PC-9 (cell line): ENCODE measurements at places on chromosomes 3 and 15. TPM values are rescaled to one million over a fixed set of nuclear protein-coding genes. Genes with fewer than 3 reads are reported as not detected.

GRCh38 chr3:66270701-66271100, 49.9 kb downstream of the SLC25A26 start:
- DNase-seq = no peak

DNA sequence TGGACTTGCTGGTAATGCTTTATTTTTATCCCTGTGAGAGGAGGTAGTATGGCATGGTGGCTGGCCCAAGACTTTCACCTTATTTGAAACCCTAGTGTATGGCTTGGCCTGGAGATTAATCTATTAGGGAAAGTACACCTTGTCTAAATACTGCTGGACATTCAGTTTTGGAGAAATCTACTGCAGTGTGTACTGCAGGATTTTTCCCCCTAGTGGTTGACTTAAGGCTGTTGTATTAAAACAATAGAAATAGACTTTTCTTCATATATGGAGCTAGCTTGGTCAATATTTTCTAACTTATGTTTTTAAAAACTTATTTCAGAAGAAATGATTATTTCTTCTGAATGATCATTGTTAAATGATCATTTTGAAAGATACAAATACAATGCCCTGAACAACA, 13.9 kb upstream of the SLITRK3 start:
- DNase-seq = no peak

The ALDH1A2 gene
- total RNA-seq = 3.1 and 4.0 TPM in 2 replicates

The LYSMD4 gene
- total RNA-seq = 4.7 and 5.7 TPM in 2 replicates

GRCh38 chr3:127206154-127206553, 13.2 kb downstream of the PRR23E start:
- DNase-seq = no peak

DNA sequence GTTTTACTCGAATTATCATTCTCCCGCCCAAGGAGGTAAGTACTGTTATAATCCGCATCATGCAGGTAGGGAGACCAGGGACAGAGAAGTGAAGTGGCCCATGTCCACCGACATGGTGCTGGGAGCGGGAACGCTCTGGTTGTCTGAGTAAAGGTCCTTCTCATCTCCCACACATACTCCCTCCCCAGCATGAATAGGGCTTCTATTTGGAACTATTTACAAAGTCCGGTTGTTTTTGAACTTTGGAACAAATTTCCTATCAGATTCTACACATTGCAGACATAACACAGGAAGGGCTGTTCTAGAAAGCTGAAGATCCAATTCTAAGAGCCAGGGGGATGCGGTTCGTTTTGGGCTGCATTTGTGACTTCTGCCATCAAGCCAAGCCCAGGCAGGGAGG, 94.8 kb upstream of the TLE3 start:
- DNase-seq = no peak

- DNase-seq = no peak
Measured at GRCh38 chr15:73597036-73597638, 36.1 kb downstream of the NPTN start.

DNA sequence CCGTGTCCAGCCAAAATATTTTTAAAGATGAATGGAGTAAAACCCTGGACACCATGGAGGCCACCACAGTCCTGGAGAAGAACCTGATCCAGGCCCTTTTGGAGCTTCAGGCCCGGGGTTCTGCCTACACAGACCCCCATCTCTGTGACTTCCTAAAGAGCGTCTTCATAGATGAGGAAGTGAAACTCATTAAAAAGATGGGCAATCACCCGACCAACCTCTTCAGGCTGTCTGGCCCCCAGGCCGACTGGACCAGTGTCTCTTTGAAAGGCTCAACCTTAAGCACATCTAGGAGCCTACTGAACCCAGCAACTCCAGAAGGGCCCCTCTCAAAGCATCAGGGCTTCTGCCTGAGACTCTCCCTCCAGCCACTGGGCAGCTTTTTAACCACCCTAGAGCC, 107.9 kb upstream of the FAM174B start:
- DNase-seq = no peak

GRCh38 chr3:134625462-134625861, 25.4 kb downstream of the KY start:
- no peak for DNase-seq

DNA sequence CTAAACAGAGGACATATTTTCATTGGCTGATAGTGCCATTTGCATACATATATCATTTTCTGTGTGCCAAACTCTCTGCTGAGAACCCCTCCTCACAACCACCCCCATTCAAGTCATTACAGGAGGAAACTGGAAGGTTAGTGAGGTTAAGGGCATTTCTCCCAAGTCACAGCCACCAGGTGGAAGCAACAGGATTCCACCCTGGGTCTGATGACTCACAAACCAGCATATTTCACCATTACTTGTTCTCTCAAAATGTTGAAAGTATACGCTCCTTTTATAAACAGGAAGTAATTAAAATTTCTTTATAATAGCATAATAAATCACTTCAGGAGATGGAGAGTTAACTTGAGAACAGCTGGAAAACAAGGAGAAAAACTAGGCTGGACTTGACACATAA, 398.6 kb upstream of the WNT5A start:
- no peak for DNase-seq

The TTLL13 gene
- total RNA-seq = 0.93 and 0.96 TPM in 2 replicates

GRCh38 chr3:119034256-119035013, at the start of gene IGSF11:
Gene IGSF11, minus strand, starts transcription at chr3:119034846. Its CDS starts 264 bp downstream, at chr3:119034582.
- DNase-seq = no peak

- no peak for DNase-seq
Measured at GRCh38 chr3:178480274-178480673, 56.0 kb upstream of the KCNMB2 start.

- no peak for DNase-seq
Measured at GRCh38 chr3:119743921-119744320, 38.0 kb upstream of the NR1I2 start.

The GPR149 gene
- total RNA-seq = not detected in 2 replicates

- peak; percentile 53 for DNase-seq
Measured at GRCh38 chr15:77659350-77660321, 26.9 kb upstream of the LINGO1 start.

The ZDHHC3 gene
- total RNA-seq = 107 and 118 TPM in 2 replicates

The TBL1XR1 gene
- total RNA-seq = 232 and 243 TPM in 2 replicates

DNA sequence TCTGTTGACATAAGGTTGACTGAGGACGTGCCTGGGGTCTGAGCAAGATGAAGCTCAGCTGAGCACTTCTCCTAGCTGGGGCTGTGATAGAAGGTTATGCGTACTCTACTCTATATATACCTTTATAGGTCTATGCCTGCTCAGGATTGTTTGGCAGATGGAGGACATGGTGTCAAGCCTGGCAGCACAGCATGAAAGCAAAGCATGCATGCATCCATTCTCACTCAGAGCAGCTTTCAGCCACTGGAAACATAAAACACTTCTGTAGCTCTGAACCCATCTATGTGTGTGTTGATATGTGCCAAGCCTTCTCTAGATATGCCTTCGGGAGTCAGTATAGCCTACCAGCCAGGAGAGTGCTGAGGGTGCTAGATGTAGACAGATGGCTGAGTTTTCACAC, 142.3 kb upstream of the NUDT16 start:
- no peak for DNase-seq

The ETFA gene
- total RNA-seq = 158 and 187 TPM in 2 replicates

DNA sequence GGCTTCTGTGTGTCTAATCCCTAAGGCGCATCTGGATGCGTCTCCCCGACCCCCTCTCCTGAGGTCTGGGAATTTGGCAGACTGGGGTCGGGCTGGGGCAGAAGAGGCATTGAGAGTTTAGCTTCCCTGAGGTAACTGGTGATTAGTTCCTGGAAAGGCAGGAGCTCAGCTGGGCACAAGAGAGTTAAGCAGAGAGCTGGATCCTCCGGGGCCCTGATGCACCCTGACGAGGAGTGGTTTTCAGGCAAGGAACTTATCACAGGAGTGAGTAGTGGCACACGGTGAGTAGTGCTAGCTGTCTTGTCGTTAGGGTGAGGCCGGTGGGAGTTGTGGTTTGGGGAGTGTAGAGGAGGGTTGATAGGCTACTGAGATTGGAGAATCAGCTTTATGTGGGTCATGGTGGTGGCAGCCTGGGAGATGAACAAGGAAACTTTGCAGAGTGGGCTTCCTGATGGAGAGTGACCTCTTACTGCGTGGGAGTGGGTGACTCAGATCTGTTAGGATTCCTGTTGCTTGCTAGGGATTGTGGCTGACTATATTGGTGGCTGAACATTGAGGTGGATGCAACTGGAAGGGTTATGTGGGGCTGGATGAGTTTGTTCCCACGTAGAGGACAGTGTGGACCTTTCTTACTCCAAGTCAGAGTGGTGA, 897 bp downstream of the RAD54L2 start:
- peak; percentile 8 for DNase-seq

The ALG1L2 gene
- total RNA-seq = 2.2 and 2.6 TPM in 2 replicates

The LMCD1 gene
- 10.0 and 10.3 TPM in 2 replicates for total RNA-seq

The TMEM212 gene
- not detected in 2 replicates for total RNA-seq

GRCh38 chr3:123424321-123424998, 24.4 kb downstream of the ADCY5 start:
- no peak for DNase-seq

The EXD1 gene
- total RNA-seq = 0.70 TPM in 1 of 2 replicates, not detected in the other

- DNase-seq = peak; percentile 67
Measured at GRCh38 chr3:64988188-64988587, 300.4 kb upstream of the ADAMTS9 start.

The KY gene
- not detected in 2 replicates for total RNA-seq

The CFAP44 gene
- 6.0 and 9.1 TPM in 2 replicates for total RNA-seq

- DNase-seq = no peak
Measured at GRCh38 chr3:50010959-50011358, 71.0 kb downstream of the RBM6 start.

The CFAP161 gene
- 1.4 and 2.0 TPM in 2 replicates for total RNA-seq

The RBP2 gene
- not detected in 2 replicates for total RNA-seq

DNA sequence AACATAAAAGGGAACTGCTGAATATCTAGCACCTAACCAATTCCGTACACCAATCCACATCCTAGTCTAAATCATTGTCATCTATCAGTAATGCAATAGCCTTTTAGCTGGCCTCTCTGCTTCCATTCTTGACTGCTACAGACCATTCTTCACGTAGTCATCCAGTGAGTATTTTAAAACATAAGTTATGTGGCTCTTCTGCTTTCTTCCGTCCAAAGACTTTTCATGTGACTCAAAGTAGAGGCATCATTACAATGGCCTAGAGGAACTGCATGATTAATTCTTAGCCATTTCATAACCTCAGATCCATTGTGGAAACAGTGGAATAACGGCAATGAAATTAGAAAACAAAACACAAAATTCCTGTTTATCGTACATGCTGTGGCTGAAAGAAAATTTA, 88.9 kb upstream of the CBLB start:
- no peak for DNase-seq

DNA sequence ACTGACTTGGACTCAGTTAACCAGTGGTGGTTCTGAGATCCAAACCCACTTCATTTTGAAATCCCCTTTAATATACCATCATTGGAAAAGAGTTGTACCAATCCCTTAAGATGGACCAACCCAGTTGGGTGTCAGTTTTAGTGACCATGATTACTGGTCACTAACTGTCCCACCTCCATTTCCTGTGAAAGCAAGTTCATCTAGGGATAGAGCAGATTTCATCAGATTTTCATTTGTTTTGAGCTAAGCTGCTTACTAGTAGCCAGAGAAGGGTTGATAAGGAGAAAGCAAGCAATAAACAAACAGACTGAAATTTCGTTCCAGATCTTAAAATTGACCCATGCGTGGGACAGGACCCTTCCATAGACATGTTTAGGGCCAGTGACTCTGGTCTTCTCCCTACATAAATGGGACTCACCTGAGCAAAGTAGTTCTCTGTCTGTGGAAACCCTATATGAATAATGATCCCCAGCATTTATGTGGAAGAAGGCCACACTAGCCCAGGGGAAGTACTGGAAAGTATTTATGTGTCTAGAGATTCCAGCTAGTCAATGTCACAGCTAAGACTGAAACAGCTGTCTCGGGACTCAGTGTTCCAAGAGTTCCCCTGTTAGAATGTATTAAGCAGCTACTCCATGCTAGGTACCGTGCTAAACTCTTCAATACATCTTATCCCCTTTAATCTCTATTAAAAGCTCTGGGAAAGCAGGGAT, 196.0 kb upstream of the BCL6 start:
- no peak for DNase-seq

DNA sequence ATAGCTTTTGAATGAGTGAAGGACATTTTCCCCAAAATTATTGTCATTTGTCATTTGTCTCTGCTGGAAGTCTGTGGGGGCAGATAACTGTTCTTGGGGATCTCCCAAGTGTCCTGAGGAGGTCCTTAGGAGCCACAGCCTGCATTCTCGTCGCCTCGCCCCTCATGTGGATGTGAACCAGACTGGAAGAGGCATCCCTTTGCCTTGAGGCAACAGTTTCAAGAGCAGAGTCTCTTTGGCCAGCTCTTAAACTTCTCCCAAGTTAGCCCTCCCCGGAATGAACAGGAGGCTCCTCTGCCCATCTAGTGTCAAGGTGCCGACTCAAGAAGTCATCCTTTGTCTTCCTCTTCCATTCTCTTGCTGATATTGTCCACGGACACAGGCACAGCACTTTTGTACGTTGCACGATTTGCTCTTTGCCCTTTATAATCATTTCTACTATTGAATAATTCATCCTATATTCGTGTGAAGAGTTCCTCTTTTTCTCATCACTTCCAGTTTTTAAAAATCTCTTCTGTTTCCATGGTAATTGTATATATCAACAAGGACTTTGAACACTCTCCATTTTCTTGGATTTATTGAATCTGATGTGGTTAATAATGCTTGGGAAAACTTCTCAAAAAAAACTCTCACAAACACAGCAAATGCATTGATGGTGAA, 40.8 kb upstream of the CD47 start:
- peak; percentile 37 for DNase-seq

DNA sequence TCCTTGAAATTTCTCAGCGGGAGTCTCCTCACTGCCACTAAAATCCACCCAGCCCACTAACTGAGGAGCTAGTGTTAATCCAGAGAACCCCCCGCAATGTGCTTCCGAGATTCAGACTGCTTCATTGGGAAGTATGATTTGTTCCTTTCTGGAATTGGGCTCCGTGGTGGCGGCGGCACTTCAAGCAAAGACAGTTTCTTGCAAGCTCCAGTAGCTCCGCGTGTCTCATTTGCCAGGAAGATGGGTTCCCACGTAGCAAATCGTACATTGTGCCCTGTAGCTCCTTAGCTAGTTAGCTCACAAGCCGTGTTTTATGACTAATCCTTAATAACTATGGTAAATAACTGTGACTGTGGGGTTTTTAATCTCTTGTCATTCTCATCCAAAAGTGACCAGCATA, 45.4 kb downstream of the SLC6A1 start:
- no peak for DNase-seq

DNA sequence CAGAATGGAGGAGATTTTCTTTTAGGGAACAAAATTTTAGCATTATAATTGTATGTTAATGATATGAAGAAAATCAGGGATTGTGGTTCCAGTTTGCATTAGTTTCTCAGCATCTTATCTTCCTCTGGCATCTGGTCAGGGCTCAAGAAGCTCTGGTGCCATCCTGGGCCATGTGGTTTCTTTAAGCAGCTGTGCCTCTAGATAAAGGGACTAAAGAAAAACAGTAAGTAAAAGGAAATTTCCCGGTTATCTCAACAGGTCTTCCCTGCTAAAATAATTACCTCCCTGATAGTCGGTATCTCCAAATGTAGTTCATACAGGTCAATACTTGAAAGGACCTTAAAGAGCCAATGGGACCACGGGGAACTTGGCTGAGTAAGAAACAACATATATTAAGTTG, 375.1 kb upstream of the RBMS3 start:
- DNase-seq = no peak

The NOX5 gene
- total RNA-seq = 0.85 and 1.5 TPM in 2 replicates
